ENCODE measurements at places on chromosomes 1 and 21. TPM values are rescaled to one million over a fixed set of nuclear protein-coding genes. Genes with fewer than 3 reads are reported as not detected.
A peak's percentile ranks its signal among the peaks of the same experiment; 100 is the strongest.

The COL11A1 gene
- not detected for total RNA-seq

The GPR157 gene
- total RNA-seq = 3.1 TPM

The OR2L2 gene
- 0.06 TPM for total RNA-seq

The ATP6V1G3 gene
- total RNA-seq = not detected

The ALX3 gene
- total RNA-seq = not detected

The KRTAP10-10 gene
- not detected for total RNA-seq

The CASZ1 gene
- total RNA-seq = 11.0 TPM

The FCRL6 gene
- total RNA-seq = 6.0 TPM

The PLA2G4A gene
- 0.28 TPM for total RNA-seq

The CD1D gene
- not detected for total RNA-seq

The KMO gene
- not detected for total RNA-seq

The MYOM3 gene
- total RNA-seq = not detected

GRCh38 chr1:107140703-107141490, at the start of gene NTNG1:
Gene NTNG1, plus strand, starts transcription at chr1:107141039.
- peak; percentile 43 for DNase-seq

DNA sequence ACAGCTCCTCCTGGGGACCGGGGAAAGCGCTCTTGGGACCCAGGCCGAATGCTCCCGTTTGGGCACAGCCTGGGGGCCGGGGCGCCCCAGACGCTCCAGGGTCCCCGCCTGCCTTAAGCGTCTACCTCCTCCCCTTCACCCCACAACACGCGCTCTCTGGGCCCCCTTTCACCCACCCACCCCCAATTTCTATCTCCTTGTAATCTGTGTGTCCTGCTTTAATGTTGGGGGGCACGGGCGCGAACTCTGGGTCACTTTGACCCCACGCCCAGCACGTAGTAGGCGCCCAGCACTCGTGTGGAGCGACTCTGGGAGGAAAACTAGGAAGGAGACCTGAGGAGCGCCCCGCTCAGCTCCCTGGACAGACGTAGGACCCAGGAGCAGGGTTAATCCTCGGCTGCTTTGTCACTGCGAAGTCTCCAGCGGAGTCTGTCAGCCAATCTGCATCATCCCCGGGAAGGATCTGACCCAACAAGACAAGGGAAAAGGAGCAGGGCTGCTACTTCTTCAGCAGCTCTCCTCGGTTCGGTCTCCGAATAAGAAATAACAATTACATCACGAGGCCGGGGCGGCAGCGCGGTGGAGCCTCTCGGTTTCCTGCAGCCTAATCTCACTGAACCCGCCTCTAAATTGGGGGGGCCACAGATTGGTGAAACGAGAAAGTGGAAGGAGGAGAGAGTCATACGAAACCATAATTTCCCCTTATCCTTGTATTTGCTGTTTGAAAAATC, 757 bp upstream of the NRIP1 start:
- DNase-seq = peak; percentile 80

- DNase-seq = no peak
These were observed 263.9 kb downstream of the NTNG1 start for GRCh38 chr1:107404756-107405155.

DNA sequence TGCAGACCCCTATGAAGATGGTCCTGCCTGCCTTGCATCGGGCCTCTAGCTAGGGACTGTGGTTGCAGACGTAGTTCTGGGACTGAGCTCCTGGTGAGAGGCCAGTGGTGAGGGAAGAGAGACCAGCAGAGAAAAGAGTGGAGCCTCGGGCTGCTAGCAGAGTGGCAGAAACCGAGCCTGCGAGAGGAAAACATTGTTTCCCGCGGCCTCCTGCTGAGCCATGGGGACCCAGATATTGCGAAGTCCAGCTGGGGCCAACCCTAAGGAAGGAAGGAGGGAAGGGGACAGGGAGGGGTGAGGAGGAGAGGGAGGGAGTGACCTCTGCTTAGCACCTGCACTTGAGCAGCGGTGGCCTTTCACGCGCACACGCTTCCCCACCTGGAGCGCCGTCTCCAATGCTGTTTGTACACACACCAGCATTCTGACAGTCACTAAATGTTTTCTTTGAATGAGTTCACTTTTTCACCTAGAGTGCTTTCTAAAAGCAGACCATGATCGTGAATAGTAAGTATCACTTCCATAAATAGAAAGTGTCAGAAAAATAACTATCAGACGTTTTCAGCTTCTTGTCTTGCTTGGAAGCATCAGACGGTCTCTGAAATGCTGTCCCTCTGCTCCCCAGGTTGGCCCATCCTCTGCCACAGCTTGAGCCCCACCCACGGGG, 2.5 kb upstream of the FNDC10 start:
- no peak for DNase-seq

- no peak for DNase-seq
These were observed 322.5 kb downstream of the HLX start for GRCh38 chr1:221201773-221202172.

- DNase-seq = no peak
These were observed 8.9 kb upstream of the FMO3 start for GRCh38 chr1:171081763-171082201.

- no peak for DNase-seq
These were observed 11.5 kb upstream of the S100A2 start for GRCh38 chr1:153577138-153577537.

DNA sequence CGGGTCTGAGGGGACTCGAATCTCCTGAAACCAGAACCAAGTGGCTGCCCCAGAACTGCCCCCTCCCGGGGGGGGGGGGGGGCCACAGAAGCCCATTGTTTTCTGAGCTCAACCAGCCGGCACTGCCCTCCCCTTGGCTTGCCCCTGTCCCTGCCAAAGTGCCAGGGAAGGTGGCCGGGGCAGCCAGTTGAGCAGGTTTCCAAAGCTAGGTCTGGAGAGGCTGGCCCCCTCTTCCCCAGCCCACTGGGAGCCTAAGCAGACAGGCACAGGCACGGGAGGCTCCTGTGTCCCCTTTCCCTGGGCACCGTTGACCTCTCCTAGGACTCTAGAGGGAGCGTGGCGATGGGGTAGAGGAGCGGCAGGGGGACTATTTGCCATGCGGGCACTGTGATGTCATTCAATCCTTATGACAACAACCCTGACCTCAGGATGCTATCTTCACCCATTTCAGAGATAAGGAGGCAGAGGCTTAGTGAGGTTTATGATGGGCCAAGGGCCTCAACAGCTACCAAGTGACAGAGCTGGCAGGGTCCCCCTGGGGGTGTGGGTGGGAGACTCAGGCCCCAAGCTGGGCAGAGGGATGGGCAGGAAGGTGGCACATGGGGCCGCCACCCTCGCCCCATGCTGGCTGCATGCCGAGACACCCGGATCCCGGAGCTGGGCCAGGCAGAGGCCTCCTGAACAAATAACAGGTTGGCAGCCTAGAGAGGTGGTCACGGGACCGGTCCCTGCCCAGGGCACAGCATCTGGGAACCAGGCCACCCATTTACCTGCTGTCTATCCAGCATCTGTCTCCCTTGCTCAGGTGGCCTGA, 35.0 kb downstream of the RAP1GAP start:
- DNase-seq = no peak

GRCh38 chr1:168476588-168477385, 67.0 kb downstream of the XCL2 start:
- no peak for DNase-seq

- no peak for DNase-seq
These were observed 333.8 kb downstream of the PTPRU start for GRCh38 chr1:29569971-29570634.

DNA sequence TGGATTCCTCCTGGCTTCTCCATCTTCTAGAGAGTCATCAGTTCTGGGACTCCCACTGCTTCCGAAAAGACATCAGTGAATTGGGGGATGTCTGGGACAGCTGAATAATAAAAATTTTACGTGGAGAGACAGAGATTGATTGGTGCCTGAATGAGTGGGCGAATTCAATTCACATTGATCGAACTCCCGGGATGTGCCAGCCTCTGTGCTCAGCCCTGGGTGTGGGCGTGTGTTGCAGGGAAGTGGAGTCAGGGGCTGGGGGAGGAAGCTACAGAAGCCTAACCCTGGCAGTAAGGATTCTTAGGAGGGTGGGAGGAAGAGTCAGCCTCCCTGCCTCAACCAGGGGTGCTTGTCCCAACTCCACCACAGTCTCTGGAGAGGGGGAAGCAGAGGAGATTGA, 18.0 kb upstream of the STUM start:
- no peak for DNase-seq

GRCh38 chr1:171152549-171152948, 32.6 kb upstream of the FMO2 start:
- DNase-seq = no peak

DNA sequence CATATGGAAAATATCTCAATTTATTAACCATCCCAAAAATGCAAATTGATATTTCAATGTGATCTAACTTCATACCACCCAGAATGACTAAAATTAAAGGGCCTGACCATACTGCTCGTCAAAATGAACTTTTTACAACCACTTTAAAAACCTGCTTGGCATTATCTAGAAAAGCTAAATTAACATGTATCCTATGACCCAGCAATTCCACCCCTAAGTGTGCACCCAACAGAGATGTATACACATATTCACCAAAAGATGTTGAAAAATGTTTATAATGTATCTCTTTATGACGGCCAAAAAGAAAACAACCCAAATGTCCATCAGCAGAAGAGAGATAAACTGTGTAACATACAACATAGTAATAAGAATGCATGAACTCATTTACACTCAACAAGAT, 1.6 kb upstream of the BCAR3 start:
- DNase-seq = no peak

GRCh38 chr1:87816646-87817045, 488.0 kb downstream of the LMO4 start:
- no peak for DNase-seq

GRCh38 chr1:177645491-177646190, 324.2 kb downstream of the SEC16B start:
- no peak for DNase-seq

GRCh38 chr1:15299806-15300205, 52.8 kb downstream of the FHAD1 start:
- DNase-seq = no peak

GRCh38 chr1:43619996-43620920, 29.7 kb upstream of the KDM4A start:
- no peak for DNase-seq

DNA sequence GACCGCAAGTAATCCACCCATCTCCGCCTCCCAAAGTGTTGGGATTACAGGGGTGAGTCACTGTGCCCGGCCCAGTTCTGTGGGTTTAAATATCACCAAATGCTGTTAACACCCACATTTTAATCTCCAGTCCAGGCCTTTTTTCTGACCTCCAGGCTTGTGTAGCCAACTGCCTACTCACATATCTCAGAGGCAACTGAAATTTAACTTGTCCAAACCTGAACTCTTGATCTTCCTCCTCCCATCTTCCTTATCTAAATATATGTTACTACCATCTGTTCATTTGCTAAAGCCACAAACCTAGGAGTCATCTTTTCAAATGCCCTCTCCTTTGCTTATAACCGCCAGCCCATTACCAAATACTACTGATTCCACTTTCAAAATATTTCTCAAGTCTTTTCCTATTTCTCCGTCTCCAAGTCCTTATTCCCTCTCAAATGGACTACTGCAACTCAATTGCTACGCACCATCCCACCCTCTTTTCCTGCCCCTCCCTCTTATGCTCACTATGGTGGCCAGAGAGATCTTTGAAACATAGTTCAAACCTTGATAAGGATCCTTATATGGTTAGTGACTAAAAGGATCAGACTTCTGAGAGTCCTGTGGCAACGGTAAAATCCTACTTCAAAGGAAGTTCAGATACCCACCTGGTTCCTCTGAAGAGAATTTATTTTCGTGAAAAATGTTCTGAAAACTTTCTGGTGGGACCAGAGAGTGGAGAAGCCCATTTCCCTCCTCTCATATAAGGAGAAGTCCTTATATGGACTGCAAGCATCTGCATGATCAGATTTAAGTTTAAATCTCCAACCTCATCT, 78.5 kb upstream of the CDC42BPA start:
- no peak for DNase-seq

DNA sequence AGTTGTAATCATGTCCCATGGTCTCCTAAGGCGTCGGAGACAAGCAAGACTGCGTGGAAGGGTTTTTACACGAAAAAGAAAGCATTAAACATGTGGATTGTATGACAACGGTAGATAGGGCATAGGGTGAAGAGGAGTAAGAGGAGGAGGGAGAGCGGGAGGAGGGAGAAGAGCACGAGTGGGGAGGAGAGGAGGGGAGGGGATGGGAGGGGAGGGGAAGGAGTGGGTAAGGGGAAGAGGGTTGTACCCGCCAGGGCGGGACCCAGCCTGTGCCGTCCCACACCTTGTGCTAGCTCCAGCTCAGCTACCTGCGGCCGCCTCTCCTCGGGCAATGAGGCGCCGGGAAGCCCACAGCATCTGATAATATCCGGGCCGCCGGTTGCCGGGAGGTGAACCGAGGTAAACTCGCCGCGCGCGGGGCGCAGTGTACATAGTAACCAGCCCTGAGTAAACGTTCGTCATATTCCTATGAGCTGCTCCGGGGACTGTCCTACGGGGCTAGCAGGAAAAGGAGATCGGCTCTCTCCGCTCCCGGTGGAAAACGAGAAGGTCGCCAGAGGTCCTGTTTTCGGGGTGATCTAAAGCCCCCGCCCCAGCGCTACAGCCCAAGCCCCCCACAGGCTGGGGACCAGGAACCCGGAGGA, 449 bp upstream of the RCAN3 start:
- peak; percentile 86 for DNase-seq

- no peak for DNase-seq
These were observed 923.1 kb upstream of the TMPRSS15 start for GRCh38 chr21:19326531-19327319.

GRCh38 chr1:24849672-24850295, 80.3 kb downstream of the RUNX3 start:
- no peak for DNase-seq

GRCh38 chr1:48177257-48177656, 45.3 kb upstream of the SLC5A9 start:
- DNase-seq = no peak

GRCh38 chr1:55572878-55573734, 357.9 kb upstream of the USP24 start:
- no peak for DNase-seq

GRCh38 chr1:224851848-224852261, 77.6 kb upstream of the DNAH14 start:
- no peak for DNase-seq

DNA sequence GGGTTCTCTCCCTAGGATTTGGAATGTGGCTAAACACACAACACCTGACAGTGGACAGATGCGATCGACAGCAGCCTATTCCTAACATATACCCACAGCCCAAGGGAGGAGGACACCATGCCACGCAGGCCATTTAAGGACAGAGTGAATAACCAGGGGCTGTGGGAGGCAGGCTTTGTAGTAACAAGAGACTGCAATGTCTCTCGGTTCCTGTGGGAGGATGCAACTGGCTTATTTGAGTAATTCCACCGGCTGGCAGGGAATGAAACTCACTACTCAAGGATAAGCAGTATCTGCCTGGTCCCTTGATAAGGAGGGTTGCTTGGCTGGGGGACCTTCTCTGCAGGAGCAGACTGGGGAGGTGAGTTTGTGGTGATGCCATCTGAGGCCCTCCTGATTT, 109.6 kb downstream of the PCP4 start:
- no peak for DNase-seq

Data from activated naive CD8-positive, alpha-beta T cell treated with anti-CD3 and anti-CD28 coated beads, Interleukin-2, amount 10 ng/mL, durations not matched to agents 7 days and 5 days (primary cell).